ENCODE measurements at places on chromosomes 1 and 21.
A peak's percentile ranks its signal among the peaks of the same experiment; 100 is the strongest.

GRCh38 chr1:167627615-167627864, 2.5 kb upstream of the RCSD1 start:
- peaks cover 21% of the 10 kb centered on the region for H3K4me1 ChIP-seq
- H3K36me3 ChIP-seq = no peaks in the 10 kb centered on the region
- no peak for DNase-seq

DNA sequence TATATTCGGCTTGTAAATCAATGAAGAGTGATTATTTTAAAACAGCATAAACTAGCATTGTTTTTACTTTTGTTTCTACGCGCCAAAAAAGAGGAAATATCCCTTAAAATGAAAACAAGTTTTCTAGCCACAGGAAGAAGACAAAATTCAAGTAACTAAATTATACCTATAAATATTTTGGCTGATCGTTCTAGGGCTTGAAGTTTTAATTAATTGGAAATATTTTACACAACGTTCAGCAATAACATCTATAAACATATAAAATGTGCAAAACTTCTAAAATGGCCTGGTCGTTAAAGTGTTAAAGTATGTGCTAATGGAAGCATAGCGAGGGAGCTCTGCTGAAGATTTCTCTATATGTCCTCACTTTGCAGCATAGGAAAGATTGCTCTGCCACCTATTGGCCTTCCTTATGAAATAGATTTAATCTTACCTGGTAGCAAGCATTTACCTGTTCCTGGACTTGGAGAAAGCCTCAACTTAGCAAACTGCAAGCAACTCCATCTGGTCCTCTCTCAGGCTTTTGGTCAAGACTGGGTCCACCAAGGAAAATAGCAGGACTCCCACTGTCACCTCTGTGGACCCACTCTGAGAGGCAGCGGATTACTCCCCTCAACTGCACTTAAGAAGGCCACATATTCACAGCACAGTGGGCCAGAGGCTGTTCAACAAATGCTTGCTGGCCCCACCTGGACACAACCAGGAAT, 351.3 kb upstream of the RUNX1 start:
- peaks cover 10% of the 10 kb centered on the region for H3K4me1 ChIP-seq
- peak overlapping the region; percentile 6 for H3K4me3 ChIP-seq
- no peak for DNase-seq
- no peaks in the 10 kb centered on the region for H3K36me3 ChIP-seq
- H3K27ac ChIP-seq = no peak overlapping the region
- no peaks in the 10 kb centered on the region for H3K27me3 ChIP-seq

- H3K4me1 ChIP-seq = no peaks in the 10 kb centered on the region
- H3K36me3 ChIP-seq = no peaks in the 10 kb centered on the region
- no peak overlapping the region for H3K4me3 ChIP-seq
Measured at GRCh38 chr1:79629414-79629813, 622.9 kb upstream of the ADGRL4 start.

GRCh38 chr1:86436041-86436440, 12.1 kb downstream of the CLCA2 start:
- no peak overlapping the region for H3K4me3 ChIP-seq
- H3K27ac ChIP-seq = no peak overlapping the region
- H3K27me3 ChIP-seq = no peaks in the 10 kb centered on the region
- no peak for DNase-seq
- H3K4me1 ChIP-seq = no peaks in the 10 kb centered on the region

GRCh38 chr1:212490276-212490675, 57.6 kb downstream of the NENF start:
- no peak for DNase-seq
- no peaks in the 10 kb centered on the region for H3K36me3 ChIP-seq
- H3K4me1 ChIP-seq = no peaks in the 10 kb centered on the region
- H3K4me3 ChIP-seq = no peak overlapping the region
- no peaks in the 10 kb centered on the region for H3K27me3 ChIP-seq

DNA sequence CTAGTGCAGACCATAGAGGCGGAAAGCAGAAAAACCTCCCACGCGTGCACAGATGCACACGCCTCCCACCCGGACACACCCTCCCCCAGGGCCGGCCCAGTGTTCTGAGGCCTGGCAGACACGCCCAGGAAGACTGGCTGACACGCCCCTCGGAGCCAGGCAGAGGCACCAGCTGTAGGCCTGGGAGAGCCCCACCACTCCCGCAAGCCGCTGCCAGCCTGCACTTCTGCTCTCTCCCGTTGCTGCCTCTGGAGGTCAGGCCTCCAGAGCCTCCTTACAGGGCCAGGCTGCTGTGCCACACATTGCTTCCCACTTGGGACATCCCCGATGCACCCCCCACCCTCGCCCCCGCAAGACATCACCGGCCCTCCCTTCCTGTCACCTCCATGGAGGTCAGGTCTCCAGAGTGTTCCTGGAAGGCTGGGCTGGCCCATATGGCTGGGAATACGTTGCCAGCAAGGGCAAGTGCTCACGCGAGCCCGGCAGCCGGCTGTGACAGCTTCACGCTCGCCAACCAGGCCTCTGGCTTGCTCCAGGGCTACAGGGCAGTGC, 40.4 kb downstream of the CASZ1 start:
- peak overlapping the region; percentile 65 for H3K27ac ChIP-seq
- peaks cover 59% of the 10 kb centered on the region for H3K4me1 ChIP-seq
- H3K27me3 ChIP-seq = no peaks in the 10 kb centered on the region
- H3K36me3 ChIP-seq = no peaks in the 10 kb centered on the region
- H3K4me3 ChIP-seq = peak overlapping the region; percentile 11
- DNase-seq = peak; percentile 65

Data from psoas muscle (tissue), 8 donors.